ENCODE measurements at places on chromosomes 5 and 9.

GRCh38 chr5:36660397-36661049, 54.1 kb downstream of the SLC1A3 start:
- DNase-seq = no peak

DNA sequence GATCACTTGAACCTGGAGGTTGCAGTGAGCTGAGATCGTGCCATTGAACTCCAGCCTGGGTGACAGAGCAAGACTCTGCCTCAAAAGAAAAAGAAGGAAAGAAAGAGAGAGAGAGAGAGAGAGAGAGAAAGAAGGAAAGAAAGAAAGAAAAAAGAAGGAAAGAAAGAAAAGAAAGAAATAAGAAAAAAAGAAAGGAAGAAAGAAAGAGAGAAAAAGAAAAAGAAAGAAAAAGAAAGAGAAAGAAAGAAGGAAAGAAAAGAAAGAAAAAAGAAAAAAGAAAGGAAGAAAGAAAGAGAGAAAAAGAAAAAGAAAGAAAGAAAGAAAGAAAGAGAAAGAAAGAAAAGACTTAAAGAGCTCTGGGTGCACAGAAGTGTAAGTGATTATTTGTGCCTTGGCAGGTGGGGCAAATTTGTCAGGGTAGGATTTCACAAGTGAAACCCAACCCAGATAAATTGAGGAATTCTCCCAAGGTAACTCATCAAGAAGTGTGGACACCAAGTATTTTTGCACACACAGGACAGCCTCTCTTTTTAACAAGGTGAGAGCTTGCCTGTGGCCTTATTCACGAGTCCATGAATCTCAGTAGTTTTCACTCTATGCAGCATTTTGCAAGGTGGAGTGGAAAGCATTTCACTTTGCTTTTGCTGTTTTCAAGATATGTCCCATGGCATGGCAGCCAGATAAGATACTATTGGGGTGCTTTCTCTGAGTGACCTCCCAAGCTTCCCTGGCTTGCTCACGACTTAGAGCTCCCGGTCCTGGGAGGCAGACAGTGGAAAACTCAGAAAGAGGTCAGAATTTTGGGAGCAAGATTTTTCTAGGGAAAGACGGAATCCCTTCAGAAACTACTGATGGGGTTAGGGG, 57.8 kb downstream of the C9orf153 start:
- DNase-seq = no peak

GRCh38 chr9:17551023-17551422, 27.8 kb upstream of the SH3GL2 start:
- DNase-seq = no peak

GRCh38 chr5:113057557-113057984, 81.0 kb downstream of the DCP2 start:
- DNase-seq = no peak

DNA sequence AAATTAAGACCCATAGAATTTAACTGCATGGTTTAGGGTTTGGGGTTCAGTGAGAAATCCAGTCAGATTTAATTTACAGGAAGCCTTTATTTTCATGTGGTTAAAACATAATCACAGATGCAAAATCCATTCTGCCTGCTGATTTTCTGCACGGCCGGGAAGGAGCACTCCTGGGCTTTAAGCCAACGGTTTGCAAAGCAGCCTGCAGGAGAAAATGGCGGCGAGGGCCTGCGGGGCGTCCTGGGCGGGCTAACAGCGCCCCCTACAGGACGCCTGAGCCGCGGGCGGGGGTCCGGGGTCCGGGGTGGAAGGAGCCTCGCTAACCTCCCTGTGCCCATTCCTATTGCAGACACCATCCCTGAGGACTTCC, 47.6 kb downstream of the THBS4 start:
- DNase-seq = peak; percentile 54
